ENCODE measurements at places on chromosomes 2 and 18.

DNA sequence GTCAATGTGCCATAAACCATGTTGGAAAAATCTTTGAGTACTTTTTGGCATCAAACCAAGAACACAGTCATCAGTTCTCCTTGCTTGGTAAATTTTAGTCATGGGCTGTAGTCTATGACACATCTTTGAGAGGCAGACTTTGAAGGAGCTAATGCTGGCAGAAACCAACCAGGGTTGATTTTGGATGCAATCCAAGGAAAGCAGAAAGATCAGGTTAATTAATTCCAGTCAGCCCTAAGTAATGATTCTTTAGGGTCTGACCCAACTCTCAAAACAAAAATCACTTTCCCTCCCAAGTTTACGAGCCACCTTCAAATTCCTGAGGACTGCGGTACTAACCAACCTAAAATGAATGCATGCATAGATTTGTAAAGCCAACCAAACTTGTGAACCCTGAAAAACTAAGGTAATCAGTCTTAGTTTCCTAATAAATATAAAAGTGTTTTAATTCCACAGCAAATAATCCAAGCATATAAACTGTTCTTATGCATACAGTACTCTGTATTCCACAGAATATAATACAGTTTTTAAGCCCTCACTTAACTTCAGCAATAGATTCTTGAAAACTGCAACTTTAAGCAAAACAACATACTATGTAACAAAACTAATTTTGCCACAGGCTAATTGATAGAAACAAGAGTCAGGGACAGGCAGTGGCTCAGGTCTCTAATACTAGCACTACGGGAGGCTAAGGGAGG, 22.0 kb downstream of the AP1S3 start:
- DNase-seq: no peak

DNA sequence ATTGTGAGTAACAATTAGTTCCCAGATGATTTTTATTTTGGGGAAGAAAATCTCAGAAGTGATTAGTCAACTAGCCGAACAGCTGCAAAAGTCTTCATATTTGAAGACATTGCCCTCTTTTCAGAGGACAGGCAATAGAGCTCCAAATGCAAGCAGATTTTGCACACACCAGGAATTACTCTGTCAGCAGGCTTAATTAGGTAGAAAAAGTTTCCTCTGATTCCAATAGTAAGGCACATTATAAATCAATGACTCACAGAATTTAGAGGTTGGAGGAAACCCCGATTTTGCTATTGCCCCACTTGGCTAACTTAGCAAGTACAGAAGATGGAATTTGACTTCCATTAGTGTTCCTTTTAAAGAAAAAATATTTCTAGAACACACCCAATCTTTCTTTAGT, 30.7 kb upstream of the SCN1A start:
- DNase-seq: no peak

DNA sequence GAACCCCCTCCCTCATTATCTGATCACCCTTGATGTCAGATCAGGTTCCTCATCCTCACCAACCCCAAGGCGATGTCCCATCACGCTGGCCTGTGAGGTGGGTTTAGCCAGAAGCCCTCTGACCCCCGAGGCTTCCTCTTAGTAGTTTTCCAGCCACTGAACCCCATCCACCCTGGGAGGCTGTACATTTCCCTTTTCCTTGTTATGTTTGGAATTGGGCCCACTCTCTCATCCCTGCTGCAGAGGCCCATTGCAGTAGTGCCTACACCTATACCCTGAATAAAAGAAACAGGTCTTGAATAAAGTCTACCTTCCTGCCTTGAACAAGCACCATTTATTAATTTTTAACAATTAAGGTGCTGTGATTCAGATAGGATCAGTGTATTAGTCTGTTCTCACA, 80.1 kb downstream of the NCAPH start:
- no peak for DNase-seq

DNA sequence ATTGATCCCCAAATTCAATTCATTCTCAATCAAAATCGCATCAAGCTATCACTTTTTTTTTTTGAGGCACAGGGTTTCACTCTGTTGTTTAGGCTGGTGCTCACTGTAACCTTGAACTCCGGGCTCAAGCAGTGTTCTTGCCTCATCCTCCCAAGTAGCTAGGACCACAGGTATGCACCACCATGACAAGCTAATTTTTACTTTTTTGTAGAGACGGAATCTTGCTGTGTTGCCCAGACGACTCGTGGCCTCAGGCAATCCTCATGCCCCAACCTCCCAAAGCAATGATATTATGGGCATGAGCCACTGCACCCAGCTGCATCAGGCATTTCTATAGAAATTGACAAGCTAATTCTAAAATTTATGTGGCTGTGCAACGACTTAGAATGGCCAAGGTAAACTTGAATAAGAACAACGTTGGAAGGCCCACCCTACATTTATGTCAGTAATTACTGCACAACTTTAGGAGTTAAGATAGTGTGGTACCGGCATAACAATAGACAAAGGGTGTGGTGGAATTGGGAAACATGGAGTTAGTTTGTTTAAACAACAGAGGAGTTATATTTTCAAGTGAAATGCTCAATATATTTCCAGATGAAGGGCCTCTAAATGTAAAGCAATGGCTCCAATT, 78.2 kb downstream of the NPAS2 start:
- no peak for DNase-seq

DNA sequence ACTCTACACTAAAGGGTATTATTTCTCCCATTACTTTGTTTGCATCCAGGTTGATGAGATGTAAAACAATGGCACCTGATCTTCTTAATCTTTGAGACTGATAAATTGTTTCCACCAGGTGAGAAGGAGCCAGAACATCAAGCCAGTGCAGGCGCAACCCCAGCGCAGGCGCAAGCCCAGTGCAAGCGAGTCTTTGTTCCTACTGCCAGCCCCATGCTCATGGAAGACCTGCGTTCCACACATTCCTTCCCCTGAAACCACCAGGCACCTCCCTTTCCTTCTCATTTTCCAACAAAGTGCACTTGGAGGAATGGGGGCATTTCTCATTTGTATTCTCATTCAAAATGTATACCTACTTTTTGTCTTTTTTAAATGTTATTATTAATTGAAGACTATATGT, 188.7 kb upstream of the SMAD2 start:
- no peak for DNase-seq

GRCh38 chr2:657766-658165, 19.4 kb downstream of the TMEM18 start:
- no peak for DNase-seq

- no peak for DNase-seq
Measured at GRCh38 chr2:186991766-186992417, 142.9 kb upstream of the ZSWIM2 start.

DNA sequence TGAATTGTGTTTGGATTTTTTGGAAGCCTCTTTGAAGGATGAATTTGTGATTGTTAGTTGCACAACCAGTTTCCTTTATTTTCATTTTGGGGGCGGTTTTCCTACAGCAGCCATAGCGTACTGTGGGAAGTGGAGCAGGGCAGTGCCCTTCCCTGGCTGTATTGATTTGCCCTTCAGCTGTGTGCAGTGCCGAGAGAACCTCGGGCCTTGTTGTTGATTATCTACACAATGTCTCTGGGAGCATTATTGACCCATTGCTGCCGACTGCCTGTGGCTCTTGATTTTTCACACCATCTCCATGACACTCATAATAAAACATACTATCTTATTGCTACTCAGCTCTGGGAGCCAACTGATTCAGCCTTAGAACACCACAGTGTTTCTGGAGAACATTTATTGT, 162.2 kb upstream of the BOD1L2 start:
- peak; percentile 36 for DNase-seq

DNA sequence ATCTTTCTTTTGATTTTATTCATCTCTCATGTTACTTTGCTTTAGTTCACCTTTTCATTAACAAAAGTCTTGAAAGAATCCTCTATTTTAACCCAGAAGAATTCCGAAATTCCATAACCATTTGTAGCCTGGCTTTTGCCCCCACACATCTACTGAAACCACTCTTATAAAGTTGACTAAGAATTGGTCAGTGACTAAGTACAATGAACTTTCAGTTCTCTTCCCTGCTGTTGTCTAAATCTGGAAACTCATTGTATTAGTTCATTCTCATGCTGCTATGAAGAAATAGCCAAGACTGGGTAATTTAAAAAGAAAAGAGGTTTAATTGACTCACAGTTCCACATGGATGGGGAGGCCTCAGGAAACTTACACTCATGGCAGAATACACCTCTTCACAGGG, 49.9 kb upstream of the PNPT1 start:
- no peak for DNase-seq

- peak; percentile 6 for DNase-seq
Measured at GRCh38 chr2:26576565-26577441, 64.4 kb downstream of the CIB4 start.

DNA sequence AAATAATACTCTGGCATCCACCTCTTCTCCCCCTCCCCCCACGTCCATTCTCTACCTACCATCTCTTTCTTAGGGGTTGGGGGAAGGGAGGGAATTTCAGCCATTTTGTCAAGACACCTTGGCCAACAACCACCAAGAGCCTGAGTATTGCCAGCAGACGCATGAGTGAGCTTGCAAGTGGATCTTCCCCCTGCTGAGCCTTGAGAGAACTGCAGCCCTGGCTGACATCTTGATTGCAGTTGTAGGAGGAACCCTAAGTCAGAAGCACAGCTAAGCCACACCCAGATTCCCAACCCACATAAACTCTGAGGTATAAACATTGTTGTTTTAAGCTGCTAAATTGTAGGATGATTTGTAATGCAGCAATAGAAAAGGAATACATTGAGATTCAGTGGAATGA, 165.6 kb downstream of the TMEFF2 start:
- DNase-seq: peak; percentile 44

GRCh38 chr2:101714118-101714517, 16.6 kb downstream of the MAP4K4 start:
- DNase-seq: no peak

- peak; percentile 83 for DNase-seq
Measured at GRCh38 chr2:30239308-30239985, 8.1 kb downstream of the LBH start.

DNA sequence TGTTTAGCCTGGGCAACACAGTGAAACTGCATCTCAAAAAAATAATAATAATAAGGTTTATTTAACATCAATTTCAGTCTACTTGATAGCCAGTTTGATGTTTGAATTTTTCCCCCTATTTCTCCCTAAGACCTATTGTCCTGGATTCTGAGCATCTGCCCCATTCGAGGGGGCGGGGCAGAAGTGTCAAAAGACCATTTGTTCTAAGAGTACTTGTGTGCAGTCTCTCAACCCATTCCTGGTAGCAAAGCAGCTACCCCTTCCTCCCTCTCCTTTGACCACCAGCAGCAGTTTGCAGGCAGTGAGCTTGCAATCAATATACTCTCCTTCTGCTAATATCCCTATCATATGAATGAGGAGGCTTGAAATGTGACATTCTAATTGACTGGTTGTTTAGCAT, 71.9 kb downstream of the VWC2L start:
- DNase-seq: peak; percentile 21

DNA sequence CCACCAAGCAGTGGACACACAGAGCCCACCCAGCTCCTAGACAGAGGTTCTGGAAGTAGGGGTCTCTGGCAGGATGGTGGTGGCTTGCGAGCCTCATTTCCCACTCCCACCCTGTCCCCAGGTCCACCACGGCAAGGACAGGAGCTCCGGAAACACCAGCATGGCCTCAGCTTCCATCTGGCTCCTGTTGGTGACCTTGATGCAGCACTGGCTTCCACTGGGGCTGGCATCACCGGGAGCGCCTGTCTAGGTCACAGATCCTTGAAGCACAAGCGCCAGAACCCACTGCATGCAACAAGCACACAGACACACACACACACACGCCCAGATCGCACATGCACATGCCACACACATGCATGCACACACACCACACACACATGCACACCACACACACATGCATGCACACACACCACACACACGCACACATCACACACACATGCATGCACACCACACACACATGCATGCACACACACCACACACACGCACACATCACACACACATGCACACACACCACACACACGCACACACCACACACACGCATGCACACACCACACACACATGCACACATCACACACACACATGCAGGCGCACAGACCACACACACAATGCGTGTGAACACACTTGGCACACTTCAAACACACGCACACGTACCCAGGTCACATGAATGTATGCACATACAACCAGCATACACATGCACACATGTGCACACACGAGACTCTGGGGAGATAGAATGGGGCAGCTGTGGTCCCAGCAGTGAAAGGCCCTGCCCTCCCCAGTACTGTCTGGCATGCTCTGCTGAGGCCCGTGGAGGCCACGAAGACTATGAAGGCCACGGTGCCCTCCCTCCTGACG, 63.7 kb downstream of the TWIST2 start:
- no peak for DNase-seq

DNA sequence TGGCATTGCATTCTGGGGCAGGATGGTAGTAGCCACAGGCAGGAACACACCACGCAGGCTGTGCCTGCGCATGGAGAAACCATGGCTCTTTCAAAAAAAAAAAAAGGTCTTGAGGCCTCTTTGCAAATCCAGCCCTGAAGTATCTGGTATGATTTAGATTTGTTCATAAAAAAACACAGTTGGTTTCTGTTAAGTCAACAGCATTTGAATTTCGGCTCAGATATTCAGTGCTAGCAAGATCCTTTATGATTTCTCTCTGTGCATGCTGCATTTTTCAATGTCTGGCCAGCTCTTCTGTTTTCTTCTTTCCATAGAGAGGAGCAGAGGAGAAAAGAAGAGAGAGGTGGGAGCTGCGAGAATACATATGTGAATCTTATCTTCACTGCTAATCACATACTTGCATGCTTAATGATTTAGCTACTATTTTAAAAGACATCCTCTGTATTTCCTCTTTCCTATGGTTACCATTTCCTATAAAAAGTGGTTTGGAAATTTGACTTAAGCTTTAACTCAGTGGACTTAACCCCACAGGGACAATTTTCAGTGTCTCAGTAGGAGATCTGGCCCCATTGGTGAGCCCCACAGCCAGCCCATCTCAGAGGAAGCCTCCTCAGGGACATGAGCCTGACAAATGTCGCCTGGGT, 214.3 kb upstream of the APCDD1 start:
- DNase-seq: peak; percentile 32

DNA sequence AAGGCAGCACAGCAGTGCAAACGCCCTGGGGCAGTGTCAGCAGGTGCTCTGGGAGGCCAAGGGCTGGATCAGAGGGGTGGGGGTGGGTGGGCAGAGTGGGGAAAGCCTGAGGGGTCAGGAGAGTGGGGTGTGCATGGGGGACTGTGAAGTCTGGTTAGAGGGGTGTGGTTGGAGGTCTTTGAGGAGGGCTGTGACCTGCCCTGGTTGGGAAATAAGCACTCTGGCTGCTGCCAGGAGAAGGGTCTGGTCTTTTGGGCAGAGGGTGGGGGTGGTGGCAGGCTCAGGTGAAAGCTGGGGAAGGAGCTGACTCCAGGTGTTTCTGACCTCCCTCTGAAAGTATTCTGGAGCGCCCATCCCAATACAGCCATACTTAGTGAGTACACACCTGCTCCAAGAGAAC, 4.2 kb downstream of the ALPI start:
- no peak for DNase-seq

All from glutamatergic neuron (in vitro differentiated cells).